ELR (cell line): ENCODE measurements at places on chromosomes 7 and 10.

GRCh38 chr7:95517458-95517857 lies 31.7 kb downstream of the ASB4 start:
- no peak for DNase-seq

DNA sequence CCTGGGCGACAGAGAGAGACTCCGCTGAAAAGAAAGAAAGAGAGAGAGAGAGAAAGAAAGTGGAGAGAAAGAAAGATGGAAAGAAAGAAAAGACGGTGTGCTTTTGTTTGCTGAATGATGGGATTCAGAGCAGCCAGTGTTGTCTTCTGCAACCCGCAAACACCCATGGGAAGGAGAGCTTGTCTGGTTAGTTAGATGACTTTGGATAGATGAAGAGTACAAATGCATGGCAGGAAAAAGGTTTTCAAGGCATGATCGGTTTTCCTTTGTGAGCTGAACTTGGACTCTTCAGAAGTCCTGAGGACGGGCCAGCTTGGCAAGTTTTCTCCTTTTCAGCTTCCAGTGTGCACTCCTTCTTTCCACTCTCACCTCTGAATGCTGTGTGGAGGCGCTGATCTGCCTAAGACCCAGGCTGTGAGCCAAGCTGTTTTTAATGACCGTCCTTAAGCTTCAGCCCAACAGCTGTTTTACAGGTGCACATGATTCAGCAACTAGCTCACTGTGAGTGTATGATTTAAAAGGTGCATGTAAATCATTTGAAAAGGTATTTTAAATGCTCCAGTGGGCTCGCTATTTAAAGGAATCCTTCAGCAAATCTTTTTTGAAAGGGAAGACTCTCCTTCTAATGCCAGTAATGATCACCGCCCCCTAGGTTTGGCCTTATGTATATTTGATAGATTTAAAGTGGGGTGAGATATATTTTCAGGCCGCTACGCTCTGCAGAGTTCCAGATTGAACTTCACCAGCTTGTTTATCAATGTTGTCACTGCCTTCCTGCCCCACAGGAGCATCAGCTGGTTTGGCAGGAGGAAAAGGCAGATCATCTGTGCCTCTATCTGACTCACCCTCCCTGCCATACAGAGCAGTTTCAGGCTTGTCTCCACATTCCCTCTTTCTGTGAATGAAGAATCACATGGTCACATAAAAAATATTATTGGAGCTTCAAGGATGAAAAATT lies 115.0 kb downstream of the PLXDC2 start:
- DNase-seq = no peak

DNA sequence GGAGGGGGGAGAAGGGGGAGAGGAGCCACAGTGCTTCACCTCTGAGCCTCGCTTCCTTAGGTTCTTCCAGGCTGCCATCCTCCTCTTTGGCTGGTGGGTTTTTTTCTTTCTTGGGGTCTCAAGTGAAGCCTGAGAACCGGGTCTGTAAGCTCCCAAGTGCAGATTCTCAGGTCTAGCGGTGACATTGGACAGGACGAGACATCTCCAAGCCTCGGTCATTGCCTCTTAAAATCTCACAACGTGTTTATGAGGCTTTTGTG lies 817 bp upstream of the IL15RA start:
- no peak for DNase-seq

- DNase-seq = no peak
Observed at GRCh38 chr7:150375662-150376521, 3.2 kb upstream of the ZNF775 start.
